ENCODE measurements at places on chromosomes 5 and 9.

- DNase-seq = no peak
Measured at GRCh38 chr9:137951597-137952490, 74.3 kb downstream of the CACNA1B start.

DNA sequence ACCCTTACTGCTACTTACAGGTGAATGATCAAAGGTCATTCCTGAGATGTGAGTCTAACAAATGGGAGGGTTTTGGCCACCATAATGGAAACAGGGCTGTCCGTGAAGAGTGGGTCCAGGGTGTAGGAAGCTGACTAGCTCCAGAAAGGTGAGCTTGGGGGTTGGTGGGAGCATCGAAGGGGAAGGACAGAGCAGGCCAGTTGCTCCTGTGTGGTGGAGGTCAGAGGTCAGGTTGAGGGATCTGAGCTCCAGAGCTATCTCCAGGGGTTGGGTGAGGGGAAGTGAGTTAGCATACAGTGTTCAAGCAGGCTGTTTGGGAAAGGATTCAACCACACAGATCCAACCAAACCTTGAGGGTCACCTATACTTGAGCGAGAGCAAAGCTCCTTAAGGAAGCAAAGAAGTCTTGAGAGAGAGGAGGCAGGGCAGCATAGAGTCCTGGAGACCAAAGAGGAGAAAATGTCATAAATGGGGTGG, 18.7 kb upstream of the GLDC start:
- no peak for DNase-seq

DNA sequence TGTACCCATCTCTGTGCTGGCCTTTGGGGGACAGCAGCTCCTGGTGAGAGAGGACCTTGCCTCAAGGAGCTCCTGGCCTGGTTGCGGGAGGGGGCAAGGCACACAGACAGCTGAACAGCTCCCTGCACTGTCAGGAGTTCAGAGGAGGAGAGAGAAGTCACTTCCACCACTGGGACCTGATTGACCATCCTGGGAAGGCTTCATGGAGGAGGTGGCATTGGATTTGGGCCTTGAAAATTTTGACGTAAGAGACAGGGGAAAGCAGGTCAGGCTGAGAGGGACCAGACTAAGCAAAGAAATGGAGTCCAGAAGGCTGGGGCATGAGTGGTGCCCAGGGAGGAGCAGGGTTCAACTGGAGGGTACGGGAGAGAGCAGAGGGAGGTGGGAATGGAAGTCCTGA, 20.3 kb upstream of the DAB2IP start:
- DNase-seq = no peak

DNA sequence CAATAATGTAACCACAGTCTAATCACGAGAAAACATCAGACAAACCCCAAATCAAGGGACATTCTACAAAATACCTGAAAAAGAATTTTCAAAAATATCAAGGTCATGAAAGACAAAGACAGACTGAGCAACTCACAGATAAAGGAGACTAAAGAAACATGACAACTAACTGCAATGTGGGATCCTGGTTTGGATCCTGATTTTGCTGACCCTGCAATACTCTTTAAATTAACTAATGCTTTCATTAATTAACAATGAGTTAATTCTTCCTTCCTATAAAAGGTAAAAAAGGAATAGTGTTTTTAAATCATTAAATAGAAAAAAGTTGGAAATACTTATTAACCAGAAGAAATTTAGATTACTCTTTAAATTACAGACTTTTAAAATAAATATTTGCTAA, 103.6 kb downstream of the MLLT3 start:
- no peak for DNase-seq

DNA sequence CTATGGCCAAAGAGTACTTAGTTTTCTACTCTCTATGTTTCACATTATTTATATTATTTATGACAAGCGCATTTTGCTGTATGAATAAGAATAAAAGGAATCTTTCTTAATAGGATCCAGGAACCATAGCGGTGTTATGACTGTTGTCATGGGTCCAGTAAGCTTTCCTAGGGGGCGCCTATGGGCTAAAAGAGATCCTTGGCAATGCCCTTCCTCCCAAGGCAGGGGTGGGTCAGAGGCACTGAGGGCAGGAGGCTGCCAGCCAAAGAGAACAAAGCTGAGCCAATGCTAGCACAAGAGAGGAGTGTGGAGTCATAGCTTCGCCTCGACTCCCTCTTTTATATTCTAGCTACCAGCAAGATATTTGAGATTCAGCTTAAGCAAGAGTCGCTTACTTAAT, 98.4 kb upstream of the GNAQ start:
- no peak for DNase-seq

DNA sequence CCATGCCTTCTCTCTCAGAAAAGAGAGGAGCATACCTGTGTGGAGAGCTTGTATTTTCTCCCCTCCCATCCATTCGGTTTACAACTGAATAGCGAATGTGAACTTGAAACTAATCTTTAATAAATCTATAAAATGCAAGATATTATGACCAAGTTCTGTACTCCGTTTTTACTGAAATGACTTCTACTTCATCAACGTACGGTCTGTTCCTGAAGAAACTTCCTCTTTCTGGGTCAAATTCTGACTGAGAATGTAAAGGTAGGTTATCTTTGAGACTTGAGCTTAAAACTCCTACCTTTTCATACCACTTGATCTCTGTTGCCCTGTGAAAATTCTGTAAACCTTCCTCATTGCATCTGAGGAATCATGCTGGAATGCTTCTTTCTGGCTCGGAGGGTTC, 4.2 kb upstream of the CTNNAL1 start:
- DNase-seq = no peak

- no peak for DNase-seq
Measured at GRCh38 chr9:32939576-32939975, 61.9 kb downstream of the APTX start.

- DNase-seq = no peak
Measured at GRCh38 chr9:91927922-91928510, 22.0 kb downstream of the ROR2 start.

GRCh38 chr5:155103146-155103545, 89.6 kb downstream of the KIF4B start:
- DNase-seq = no peak

DNA sequence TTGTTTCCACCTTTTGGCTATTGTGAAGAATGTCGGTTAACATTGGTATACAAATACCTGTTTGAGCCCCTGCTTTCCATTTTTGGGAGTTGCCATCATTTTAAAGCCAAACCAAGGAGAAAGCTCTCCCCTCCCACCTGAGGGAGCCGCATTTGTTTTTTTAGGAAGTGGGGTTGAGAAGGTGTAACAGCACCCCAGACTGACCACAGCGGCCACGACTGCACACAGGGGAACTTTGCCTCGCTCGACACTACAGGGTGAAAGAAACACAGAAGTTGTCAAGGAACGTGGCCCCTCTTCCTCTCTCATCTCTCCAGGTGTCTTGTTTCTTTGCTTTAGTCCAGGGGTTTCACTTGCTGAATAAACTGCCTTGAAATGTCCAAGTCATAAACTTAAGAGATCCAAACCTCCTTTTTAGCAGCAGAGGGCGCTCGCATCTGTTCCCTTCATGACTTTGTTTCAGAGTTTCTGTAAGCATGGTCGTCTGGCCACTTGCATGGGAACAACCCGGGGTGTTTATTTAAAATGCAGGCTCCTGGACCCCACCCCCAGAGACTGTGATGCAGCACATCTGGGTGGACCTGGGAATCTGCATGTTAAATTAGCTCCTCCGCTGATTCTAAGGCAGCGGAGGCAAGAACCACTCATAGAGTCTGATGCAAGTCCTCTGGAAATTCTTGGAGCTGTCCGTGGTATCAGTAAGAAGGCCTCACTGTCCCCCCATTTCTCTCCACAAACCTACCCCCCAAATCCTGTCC, 2.1 kb upstream of the TTLL11 start:
- DNase-seq = peak; percentile 69

- no peak for DNase-seq
Measured at GRCh38 chr9:91659529-91660495, 236.2 kb upstream of the NFIL3 start.

DNA sequence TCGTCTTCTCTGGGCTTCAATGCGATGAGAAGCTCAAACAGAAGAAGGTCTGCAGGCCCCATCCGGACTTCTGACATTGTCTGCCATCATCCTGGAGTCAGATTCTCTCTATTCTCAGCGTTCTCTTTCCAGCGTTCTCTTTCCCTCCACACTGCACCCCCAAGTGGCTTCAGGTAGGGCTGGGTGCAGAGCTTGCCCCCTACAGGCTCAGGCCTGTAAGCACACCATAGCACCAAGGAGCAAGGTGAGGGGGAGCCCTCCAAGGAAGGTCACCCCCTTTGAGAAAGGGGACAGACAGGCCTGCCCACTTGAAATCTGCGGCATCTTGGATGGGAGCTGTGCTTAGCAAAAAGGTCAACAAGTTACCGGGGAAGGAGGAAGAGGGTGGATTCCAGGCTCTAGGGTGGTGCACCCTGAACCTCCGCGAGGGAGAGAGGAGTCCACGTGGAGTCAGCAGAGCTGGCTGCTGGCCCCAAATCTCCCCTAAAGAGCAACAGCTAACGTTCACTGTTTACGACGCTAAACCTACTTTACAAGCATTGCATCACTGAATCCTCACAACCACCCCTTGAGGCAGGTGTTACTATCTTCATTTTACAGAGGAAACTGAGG, 27.5 kb downstream of the GPX3 start:
- DNase-seq = peak; percentile 51

DNA sequence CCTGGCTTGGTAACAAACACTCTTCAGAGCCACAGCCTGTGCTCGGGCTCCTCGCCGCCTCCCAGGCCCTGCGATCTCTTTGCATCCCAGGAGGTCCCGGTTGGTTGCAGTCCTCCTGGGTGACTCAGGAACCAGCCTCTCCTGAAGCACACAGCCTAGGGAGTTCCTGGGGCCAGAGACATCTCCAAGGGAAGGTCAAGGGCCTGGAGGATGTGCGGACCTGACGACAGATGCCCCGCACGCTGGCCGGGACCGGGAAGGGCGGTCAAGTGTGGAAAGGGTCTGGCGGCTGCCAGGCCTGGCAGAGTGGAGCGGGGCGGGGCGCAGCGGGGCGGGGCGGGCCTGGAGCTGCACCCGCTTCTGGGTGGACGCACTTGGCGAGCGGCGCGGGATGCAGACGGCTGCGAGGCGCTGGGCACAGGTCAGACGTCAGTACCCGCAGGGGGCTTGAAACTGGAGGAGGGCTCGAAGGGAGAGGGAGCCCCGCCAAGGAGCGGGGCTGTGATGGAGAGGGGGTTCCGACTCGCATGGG, 45.0 kb upstream of the PRSS3 start:
- DNase-seq = no peak

DNA sequence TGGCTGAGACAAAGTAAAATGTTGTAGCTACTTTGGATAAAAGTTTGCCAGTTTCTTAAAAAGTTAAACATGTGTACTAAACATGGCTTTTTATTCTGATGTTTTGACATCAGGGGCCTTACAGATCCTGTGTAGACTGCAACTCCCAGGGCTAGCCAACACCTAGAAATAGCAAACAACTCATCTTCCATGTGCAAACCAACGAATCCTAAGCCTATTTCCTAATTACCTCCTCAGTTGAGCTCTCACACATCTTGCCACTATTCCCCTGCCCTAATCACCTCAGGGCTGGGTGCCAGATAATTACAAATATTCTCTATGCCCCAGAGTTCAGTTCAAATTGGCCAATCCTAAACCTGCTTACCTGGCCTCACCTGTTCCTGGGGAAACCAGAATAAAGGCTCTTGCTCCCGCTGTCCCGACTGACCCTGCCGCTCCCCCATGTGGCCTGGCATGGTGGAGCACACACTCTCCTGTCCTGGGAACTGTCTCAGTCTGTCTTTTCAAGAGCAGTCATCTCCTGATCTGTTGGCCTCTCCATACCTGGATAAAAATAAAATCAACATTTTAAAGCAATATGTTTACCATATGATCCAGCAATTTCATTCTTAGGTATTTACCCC, 37.1 kb upstream of the FAM169A start:
- no peak for DNase-seq

DNA sequence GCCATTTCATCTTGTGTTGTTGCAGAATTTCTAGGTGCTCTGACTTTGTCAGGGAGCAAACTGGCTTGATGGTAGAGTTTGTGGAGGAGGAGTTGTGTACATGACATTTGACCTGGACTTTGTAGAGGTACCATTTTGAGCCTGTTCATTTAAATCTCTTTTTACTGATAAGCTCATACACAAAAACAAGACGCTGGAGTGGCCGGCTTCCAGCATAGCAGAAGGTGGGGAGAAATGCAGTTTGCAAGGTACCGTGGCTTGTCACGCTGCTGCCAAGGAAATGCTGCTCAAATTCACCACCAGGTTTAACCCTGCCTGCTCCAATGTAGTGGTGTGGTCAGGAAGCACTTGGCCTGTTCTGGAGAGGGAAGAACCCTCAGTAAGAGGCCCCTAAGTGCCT, 18.9 kb upstream of the IQGAP2 start:
- no peak for DNase-seq

Data from activated CD8-positive, alpha-beta memory T cell treated with anti-CD3 and anti-CD28 coated beads, Interleukin-2, amount 10 ng/mL, durations not matched to agents 7 days and 5 days (primary cell).